ENCODE measurements at places on chromosomes 1 and 21.

DNA sequence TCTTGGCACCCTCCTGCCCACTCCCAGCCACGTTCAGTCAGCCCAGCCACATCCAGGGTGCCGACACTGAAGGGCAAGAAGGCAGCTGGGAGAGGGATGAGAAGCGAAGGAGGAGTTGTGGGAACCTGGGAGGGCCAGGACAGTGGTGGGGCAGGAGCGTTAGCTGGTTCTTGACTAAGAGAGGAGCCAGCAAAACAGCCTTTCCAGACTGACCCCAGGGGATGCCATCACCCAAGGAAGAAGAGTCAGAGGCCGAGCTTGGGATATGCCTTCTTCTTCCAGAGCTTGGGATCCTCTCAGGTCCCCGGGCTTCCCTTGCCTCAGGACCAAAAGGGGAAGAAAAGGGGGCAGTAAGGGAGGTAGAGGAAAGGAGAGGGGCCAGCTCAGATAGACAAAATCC is 7.2 kb downstream of the INKA2 start:
- DNase-seq, result no peak

GRCh38 chr1:150003801-150004200 is 6.7 kb downstream of the OTUD7B start:
- no peak for DNase-seq

GRCh38 chr1:173474097-173474779 is 2.9 kb upstream of the PRDX6 start:
- no peak for DNase-seq

DNA sequence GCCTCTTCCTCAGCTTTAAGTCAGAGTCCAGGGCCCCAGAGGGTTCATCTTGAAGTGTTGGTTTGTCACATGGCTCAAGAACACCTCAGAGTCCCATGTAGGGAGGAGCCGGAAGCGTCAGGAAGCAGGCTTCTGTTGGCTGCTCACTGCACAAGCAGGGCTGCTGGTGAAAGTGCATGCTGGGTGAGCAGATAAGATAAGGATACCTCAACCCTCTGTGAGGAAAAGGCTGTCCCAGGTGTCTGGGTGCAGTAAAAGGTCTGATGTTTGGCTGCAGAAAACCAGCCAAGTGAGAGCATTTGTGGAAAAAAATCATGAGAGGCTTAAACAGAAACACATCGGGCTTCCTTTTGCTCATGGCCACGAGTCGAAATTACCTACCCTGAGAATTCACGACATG is 6.2 kb upstream of the TEX35 start:
- DNase-seq, result no peak

DNA sequence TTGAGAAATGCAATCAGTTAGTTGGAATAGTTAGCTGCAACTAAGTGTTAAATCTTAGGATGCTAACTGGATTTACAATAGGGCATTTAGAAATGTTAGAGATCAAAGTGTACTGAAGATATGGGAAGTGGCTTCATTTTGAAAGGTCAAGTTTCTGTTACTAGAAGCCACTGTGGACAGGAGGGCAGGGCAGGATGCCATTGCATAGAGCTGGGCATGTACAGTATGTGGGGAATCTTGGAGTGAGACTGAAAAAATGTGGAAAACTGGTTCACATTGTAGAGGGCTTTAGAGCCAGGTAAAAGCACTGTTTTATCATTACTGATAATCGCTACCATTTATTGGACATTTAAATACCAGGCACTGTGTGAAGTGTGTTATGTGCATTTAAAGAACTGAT is 31.0 kb downstream of the ARID1A start:
- DNase-seq, result no peak

GRCh38 chr1:53899206-53899628 is 5.2 kb downstream of the DIO1 start:
- no peak for DNase-seq

- no peak for DNase-seq
Observed at GRCh38 chr1:83077411-83077810, 921.5 kb downstream of the TTLL7 start.

DNA sequence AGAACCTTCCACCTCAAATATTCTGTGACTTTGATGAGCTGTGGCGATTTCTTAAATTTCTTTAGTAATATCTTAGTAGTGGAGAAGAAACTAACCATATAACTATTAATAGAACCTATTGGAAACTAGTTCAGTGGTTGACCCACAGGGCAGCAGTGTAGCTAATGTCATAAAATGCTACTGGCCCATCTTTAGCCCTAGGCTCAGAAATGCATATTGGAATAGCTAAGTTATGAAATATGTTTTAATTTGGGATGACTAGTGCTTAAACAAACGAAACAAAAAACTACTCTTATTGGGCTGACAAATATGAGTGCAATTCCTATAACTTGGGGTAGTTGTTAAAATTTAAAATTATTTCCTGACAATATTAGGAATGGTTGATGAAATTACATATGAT is 20.2 kb downstream of the MACO1 start:
- no peak for DNase-seq

- no peak for DNase-seq
Observed at GRCh38 chr1:113095790-113096455, 22.9 kb downstream of the LRIG2 start.

DNA sequence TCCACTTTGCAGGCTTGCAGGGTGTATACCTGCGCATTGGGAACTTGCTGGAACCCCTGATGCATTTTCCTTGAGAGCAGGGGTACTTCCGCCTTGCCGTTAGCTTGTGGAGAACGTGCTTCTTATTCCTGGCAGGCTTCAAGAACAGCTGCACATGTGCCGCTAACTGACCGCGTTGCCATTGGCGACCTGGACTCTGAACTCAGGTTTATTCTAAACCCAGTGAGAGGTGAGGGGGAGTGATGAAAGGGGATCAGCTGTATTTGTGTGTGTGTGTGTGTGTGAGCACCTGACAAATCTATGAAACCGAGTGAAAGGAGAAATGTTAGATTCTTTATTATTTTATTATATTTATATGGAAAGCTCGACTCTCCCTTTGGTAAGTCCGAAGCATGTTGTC is 128.6 kb downstream of the HUNK start:
- no peak for DNase-seq

GRCh38 chr1:107762751-107763390 is 202.1 kb downstream of the VAV3 start:
- DNase-seq, result no peak

GRCh38 chr1:5331101-5331500 is 661.1 kb downstream of the NPHP4 start:
- DNase-seq, result no peak

- no peak for DNase-seq
Observed at GRCh38 chr1:178417858-178418257, 78.9 kb downstream of the CLEC20A start.

DNA sequence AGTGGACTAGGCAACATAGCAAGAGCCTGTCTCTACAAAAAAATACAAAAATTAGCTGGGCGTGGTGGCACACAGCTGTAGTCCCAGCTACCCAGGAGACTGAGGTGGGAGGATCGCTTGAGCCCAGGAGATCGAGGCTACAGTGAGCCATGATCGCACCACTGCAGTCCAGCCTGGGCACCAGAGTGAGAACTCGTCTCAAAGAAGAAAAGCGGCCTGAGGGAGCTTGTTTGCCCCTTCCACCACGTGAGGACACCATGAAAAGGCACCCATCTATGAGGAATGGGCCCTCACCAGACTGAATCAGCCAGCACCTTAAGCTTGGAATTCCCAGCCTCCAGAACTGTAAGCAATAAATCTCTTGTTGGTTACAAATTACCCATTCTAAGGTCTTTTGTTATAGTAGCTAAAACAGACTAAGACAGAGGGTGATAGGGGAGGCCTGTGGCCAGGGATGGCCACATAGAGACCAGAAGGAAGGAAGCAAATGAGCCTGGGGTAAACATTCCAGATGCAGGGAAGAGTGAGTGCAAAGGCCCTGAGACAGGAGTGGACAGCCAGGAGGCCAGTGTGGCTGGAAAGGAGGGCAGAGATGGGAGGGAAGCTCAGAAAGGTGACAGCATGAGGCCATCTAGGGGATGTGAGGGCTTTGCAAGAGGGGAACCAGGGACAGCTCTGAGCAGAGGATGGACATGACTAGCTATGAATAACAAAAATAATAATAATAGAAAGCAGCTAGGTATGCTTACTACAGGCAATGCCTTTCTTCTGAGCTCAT is 120.1 kb downstream of the MATN1 start:
- DNase-seq, result no peak

GRCh38 chr1:247392088-247392487 is 23.9 kb upstream of the NLRP3 start:
- DNase-seq, result no peak

DNA sequence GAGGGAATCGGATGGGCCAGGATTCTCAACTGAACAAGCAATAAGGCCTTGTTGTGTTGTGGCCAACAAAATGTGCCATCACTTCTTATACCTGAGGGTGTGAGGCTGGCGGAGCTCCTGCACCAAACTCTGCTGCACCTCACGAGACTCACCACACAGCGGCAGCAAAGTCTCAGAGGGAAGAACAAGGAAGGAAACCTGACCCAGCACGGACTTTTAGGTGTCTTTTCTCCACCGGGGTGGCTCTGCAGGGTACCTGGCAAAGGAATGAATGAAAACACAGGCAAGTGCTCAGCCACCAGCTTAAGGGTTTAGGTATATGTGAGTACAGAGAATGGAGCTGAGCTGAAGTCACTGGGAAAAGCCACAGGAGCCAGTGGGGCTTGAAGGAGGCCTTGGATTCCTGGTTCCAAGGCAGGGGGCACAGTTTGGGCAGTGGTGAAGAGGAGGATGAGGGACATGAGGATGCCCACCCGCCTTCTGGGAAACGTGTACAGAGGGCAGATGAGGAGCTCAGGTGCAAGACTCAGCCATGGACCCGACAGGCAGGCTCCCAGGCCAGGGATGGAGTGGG is 31.1 kb upstream of the HSD3B1 start:
- no peak for DNase-seq

- DNase-seq, result no peak
Observed at GRCh38 chr1:226615876-226616275, 67.3 kb downstream of the STUM start.

- no peak for DNase-seq
Observed at GRCh38 chr1:210841926-210842625, 291.9 kb downstream of the KCNH1 start.

DNA sequence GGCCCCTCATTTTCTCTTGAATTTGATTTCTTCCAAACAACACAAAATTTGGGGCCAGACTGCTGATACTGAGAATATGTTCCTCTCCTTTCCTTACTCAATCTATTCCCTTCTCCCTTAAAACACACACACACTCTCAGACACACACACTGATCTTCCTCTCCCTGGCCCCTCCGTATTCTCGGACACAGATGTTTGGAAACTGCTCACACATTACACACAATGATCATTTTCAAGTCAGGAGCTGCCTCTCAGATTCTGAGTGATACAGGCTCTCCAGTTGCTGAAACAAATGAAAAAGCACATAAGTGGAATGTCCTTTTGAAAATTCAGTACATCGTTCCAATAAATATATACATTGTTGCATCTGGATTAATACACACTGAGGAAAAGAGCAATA is 161.3 kb downstream of the CLEC20A start:
- DNase-seq, result no peak

DNA sequence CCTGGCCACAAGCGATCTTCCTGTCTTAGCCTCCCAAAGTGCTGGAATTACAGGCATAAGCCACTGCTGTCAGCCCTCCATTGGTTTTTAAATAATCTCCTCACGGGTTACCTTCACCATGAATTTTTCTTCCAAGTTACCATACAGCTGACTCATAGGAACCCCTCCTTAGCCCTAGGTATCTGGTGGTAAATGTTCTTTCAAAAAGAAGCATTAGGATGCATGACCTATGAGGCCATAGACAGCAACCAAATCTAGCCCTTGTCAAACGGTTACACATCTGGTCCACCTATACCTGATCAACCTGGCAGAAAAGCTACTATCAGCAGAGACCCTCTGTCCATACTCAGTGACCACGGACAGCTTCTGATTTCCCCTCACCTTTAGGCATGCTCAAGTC is 12.7 kb upstream of the DEGS1 start:
- no peak for DNase-seq

GRCh38 chr1:171751221-171751620 is 9.4 kb upstream of the VAMP4 start:
- DNase-seq, result no peak

- no peak for DNase-seq
Observed at GRCh38 chr1:155990005-155990739, 11.8 kb upstream of the ARHGEF2 start.

DNA sequence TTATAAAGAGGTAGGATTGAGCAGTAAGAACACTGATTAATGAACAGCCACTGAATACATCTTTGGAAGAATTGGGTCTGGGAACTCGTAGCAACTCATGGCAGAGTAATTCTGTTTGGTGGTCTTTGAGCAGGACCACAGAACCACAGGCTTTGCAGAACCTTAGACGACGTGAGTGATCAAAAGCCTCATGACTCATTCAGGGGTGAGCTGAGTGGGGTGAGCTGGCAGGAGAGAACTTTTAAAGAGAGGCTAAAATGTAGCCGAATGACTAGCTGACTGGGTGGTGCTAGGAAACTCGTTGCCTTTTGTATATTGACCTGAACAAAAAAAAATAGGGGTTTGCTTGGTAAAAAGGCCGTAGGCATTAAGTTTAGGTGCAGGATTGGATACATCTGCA is 313.8 kb downstream of the TGFB2 start:
- DNase-seq, result no peak

- DNase-seq, result no peak
Observed at GRCh38 chr1:224264321-224264720, 65.7 kb downstream of the NVL start.

DNA sequence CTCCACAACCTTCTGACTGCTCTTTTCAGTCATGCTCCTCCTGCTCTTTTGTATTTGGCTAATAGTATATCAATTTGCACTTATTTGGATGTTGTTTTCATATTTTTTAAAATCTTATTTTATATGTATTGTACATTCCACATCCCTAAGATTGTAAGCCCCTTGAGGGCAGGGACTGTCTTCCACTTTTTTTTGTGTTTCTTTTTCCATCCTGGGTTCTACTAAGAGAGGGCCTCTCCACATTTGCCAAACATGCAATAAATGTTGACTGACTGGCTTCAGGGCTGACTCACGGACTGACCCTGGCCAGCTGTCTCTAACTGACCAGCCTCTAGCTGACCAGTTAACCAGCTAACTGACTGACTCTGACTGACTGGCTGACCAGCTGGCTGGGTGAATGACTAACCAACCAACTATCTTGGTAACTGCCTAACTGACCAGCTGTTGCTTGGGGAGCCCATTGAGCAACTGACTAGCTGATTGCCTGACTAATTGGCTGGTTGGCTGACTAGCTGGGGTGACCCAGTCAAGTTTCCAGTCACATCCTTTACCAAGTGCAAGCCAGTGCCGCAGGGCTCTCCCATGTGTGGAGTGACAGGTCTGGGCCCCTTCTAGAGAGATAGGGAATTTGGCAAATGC is 16.1 kb downstream of the CSF1 start:
- DNase-seq, result no peak

- no peak for DNase-seq
Observed at GRCh38 chr1:244751271-244751895, 84.1 kb upstream of the COX20 start.

- DNase-seq, result no peak
Observed at GRCh38 chr1:210412240-210412639, 83.5 kb downstream of the HHAT start.

DNA sequence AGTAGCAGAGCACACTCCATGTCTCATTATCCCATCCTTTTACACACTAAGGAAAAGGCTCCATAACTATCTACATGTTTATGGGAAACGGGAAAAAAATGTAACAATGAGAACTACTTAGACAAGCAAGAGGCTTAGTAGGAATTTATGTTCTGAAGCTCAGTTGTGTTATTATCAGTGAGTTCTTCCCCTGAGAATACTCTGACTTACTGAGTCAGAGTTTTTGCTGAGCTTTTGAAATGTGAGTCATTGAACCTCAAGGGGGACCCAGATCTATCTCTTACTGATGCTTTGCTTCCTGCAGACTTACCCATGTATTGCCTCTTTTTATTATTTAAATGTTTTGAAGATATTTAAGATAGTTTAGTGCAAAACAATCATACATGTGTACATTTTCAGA is 20.1 kb downstream of the CFHR5 start:
- DNase-seq, result no peak
